Transverse colon (tissue), 4 donors: ENCODE measurements at places on chromosomes 2 and 18. TPM values are rescaled to one million over a fixed set of nuclear protein-coding genes. Genes with fewer than 3 reads are reported as not detected.

GRCh38 chr2:226999661-227000060 lies 163.8 kb downstream of the RHBDD1 start:
- no peak for DNase-seq
- no peak overlapping the region for H3K4me3 ChIP-seq
- no peak overlapping the region for H3K27ac ChIP-seq
- no peaks in the 10 kb centered on the region for H3K27me3 ChIP-seq
- H3K4me1 ChIP-seq: no peaks in the 10 kb centered on the region
- H3K36me3 ChIP-seq: no peaks in the 10 kb centered on the region

- no peak overlapping the region for H3K4me3 ChIP-seq
- H3K4me1 ChIP-seq: no peaks in the 10 kb centered on the region
- H3K27ac ChIP-seq: no peak overlapping the region
- no peak for DNase-seq
- H3K27me3 ChIP-seq: no peaks in the 10 kb centered on the region
Measured at GRCh38 chr2:780581-780980, 103.4 kb upstream of the TMEM18 start.

- H3K27ac ChIP-seq: no peak overlapping the region
- peaks cover 14% of the 10 kb centered on the region for H3K4me1 ChIP-seq
- no peak for DNase-seq
- H3K36me3 ChIP-seq: no peaks in the 10 kb centered on the region
- H3K27me3 ChIP-seq: no peaks in the 10 kb centered on the region
Measured at GRCh38 chr2:181851726-181852125, 39.8 kb upstream of the ITPRID2 start.

DNA sequence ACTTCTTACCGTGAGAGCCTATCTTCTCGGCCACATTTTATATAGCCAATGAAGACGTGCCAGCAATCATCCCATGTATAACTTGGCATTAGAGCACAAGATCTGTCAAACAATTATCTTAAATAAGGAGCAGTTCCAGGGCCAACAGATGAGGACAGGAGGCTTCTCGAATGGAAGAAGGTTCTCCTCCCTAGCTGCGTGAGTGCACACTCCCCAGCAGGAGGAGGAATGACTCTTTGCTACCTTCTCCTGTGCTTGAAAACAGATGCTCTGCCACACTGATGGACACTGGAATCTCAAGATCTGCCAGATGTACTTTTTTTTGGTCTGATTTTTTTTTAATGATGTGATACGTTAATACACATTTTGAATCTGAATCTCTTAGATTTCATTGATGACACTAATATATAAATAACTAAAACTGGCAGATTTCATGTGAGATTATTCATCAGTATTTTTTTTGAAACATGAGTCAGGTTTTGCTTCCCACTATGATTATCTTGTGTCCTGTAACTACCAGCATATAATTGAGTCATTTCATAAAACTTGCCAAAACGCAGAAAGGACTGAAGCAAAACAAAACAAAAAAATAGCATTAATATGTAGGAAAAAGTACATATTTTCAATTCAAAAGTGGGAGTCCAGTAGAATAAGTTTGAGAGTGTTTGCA lies 626 bp upstream of the VIT start:
- H3K27ac ChIP-seq: no peak overlapping the region
- H3K4me3 ChIP-seq: no peak overlapping the region
- no peaks in the 10 kb centered on the region for H3K27me3 ChIP-seq
- no peaks in the 10 kb centered on the region for H3K36me3 ChIP-seq
- H3K4me1 ChIP-seq: peaks cover 2% of the 10 kb centered on the region
- no peak for DNase-seq

- no peak overlapping the region for H3K4me3 ChIP-seq
- H3K4me1 ChIP-seq: peaks cover 5% of the 10 kb centered on the region
- H3K27ac ChIP-seq: no peak overlapping the region
- no peaks in the 10 kb centered on the region for H3K36me3 ChIP-seq
Measured at GRCh38 chr2:66984864-66985263, 412.3 kb upstream of the ETAA1 start.

Gene TGIF1
- 166 TPM for total RNA-seq

Gene STPG4
- not detected for total RNA-seq

Gene MOB1A
- 43.0 TPM for total RNA-seq

Gene ACMSD
- total RNA-seq: not detected

Gene ACTG2
- 779 TPM for total RNA-seq

Gene RBKS
- 1.5 TPM for total RNA-seq

GRCh38 chr2:60351802-60352201 lies 201.7 kb downstream of the BCL11A start:
- no peak overlapping the region for H3K4me3 ChIP-seq
- H3K27ac ChIP-seq: no peak overlapping the region
- no peaks in the 10 kb centered on the region for H3K36me3 ChIP-seq
- H3K4me1 ChIP-seq: peaks cover 4% of the 10 kb centered on the region
- no peak for DNase-seq

DNA sequence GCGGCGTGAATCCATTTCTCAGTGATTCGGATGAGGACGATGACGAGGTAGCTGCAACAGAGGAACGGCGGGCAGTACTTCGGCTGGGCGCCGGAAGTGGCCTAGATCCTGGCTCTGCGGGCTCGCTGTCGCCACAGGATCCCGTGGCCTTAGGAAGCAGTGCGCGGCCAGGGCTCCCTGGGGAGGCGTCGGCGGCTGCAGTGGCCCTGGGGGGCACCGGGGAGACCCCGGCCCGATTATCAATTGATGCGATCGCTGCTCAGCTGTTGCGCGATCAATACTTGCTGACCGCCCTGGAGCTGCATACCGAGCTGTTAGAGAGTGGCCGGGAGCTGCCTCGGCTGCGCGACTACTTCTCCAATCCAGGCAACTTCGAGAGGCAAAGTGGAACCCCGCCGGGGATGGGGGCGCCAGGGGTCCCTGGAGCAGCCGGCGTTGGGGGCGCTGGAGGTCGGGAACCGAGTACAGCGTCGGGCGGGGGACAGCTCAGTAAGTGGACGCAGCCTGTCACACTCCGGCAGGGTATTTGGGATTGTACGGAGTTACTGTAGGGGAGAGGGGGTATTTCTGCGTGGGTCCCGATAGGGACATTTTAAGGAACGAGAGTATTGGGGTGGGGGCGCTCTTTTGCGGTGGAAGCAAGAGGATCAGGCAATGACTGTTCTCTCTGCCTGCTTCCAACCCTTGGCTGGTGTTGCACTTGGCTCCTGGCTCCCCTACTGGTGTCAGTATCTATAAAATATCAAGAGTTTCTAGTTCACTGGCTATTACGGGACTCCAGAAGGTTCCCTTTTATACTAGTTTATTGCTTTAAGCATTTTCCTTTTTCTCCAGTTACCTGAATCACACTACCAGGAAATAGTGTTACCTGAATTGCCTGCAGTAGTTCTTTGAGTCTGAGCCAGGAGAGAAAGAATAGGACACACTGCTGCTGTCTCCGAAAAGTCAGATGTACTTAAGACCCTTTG lies 772 bp downstream of the RELCH start:
- H3K4me1 ChIP-seq: peaks cover 25% of the 10 kb centered on the region
- H3K36me3 ChIP-seq: no peaks in the 10 kb centered on the region
- no peaks in the 10 kb centered on the region for H3K27me3 ChIP-seq

GRCh38 chr2:31962757-31963361 lies 47.9 kb downstream of the MEMO1 start:
- H3K4me3 ChIP-seq: no peak overlapping the region
- DNase-seq: no peak
- no peaks in the 10 kb centered on the region for H3K4me1 ChIP-seq
- H3K27me3 ChIP-seq: no peaks in the 10 kb centered on the region
- H3K27ac ChIP-seq: no peak overlapping the region
- H3K36me3 ChIP-seq: no peaks in the 10 kb centered on the region

Gene DSG4
- not detected for total RNA-seq

Gene SERPINB4
- not detected for total RNA-seq

DNA sequence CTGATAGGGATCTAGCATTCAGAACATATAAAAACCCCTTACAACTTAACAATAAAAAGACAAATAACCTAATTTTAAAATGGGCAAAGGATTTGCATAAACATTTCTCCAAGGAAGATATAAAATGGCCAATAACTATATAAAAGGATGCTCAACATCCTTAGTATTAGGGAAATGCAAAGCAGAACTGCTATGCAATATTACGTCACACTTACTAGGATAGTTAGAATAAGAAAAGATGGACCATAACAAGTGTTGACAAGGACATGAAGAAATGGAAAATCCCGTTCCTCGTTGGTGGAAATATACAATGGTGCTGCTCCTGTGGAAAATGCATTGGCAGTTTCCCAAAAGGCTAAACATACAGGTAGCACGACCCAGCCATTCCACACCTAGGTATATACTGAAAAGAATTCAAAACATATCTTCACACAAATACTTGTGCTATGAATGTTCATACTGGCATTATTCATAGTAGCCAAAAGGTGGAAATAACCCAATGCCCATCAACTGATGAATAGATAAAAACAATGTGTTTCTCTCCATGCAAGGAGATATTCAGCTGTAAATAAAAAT lies 48.2 kb upstream of the REV1 start:
- H3K4me3 ChIP-seq: no peak overlapping the region
- no peak overlapping the region for H3K27ac ChIP-seq
- no peaks in the 10 kb centered on the region for H3K36me3 ChIP-seq

GRCh38 chr2:158656492-158657229 lies 138.5 kb upstream of the DAPL1 start:
- no peaks in the 10 kb centered on the region for H3K4me1 ChIP-seq
- H3K27ac ChIP-seq: no peak overlapping the region

- no peak for DNase-seq
- no peaks in the 10 kb centered on the region for H3K4me1 ChIP-seq
- no peak overlapping the region for H3K4me3 ChIP-seq
- no peaks in the 10 kb centered on the region for H3K36me3 ChIP-seq
- no peaks in the 10 kb centered on the region for H3K27me3 ChIP-seq
Measured at GRCh38 chr2:41695198-41696113, 352.4 kb upstream of the PKDCC start.

- no peak overlapping the region for H3K4me3 ChIP-seq
- no peaks in the 10 kb centered on the region for H3K36me3 ChIP-seq
- H3K27me3 ChIP-seq: no peaks in the 10 kb centered on the region
Measured at GRCh38 chr2:225002656-225003045, 39.6 kb downstream of the DOCK10 start.

- H3K4me3 ChIP-seq: no peak overlapping the region
- no peak overlapping the region for H3K27ac ChIP-seq
- no peaks in the 10 kb centered on the region for H3K36me3 ChIP-seq
- H3K27me3 ChIP-seq: no peaks in the 10 kb centered on the region
Measured at GRCh38 chr2:73218298-73218697, 4.3 kb downstream of the SMYD5 start.

DNA sequence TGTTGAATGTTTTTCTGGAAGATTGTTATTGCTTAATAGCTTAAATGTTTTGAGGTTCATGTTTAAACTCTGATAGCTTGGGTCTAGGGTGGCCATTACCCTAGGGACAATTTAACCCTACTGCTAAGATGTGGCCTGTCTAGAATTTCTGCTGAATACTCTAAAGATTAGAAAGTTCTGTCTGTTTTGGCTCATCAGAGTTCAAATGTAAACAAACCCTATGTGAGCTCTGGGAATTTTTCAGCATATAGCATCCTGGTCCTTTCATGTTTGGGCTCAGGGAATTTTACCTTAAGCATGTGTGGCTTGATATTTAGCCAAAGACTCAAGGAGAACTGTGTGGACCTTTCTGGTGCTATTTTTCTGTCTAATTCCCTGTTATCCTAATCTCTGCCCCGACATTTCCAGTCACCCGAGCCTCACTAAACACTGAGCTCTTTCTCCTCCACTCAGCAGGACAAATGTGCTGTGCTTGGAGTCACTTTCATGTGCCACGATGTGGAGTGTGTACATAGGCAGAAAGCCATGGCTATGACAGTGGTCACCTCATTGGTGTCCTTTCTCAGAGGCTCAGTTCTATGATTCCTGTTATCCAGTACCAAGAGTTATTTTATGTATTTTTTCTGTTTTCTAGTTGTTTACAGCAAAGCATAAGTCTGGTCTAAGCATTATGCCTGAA lies 492.5 kb upstream of the SPHKAP start:
- no peaks in the 10 kb centered on the region for H3K4me1 ChIP-seq
- no peak for DNase-seq
- H3K27ac ChIP-seq: no peak overlapping the region
- H3K4me3 ChIP-seq: no peak overlapping the region

Gene HRH4
- total RNA-seq: not detected

DNA sequence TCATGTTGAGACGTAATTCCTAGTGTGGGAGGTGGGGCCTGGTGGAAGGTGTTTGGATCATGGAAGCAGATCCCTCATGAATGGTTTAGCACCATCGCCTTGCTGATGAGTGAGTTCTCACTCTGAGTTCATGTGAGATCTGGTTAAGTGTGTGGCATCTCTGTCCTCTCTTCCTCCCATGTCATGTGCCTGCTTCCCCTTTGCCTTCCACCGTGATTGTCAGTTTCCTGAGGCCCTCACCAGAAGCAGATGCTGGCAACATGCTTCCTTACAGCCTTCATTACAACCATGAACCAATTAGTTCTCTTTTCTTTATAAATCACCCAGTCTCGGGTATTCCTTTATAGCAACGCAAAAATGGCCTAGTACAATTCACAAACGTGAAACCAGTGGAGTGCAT lies 14.6 kb upstream of the MCM6 start:
- no peak overlapping the region for H3K27ac ChIP-seq
- H3K4me3 ChIP-seq: no peak overlapping the region
- no peak for DNase-seq
- no peaks in the 10 kb centered on the region for H3K27me3 ChIP-seq
- H3K36me3 ChIP-seq: no peaks in the 10 kb centered on the region

DNA sequence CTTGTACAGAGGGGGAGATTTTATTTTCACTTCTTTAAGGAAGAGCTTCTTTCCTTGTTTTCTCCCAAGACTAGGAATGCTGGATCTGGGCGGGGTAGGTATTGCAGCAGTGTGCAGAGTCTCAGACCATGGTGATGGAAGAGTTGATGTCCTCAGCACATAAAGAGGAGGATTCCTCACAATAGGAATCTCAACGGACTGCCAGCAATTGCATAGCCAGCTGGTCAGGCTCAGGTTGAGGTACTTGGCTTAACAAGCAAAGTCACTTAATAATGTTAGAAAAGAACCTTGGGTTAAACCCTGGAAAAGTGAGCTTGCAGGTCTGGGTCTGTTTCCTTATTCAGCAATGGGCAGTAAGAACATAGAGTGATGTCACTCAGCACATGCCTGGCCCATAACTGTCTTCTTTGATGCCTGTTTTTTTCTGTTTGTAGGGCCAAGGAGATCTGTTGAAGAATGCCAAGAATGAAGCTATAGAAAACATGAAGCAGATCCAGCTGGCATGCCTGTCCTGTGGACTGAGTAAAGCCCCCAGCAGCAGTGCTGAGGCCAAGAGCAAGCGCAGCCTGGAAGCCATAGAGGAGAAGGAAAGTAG lies 342.1 kb downstream of the PLCL1 start:
- H3K27me3 ChIP-seq: no peaks in the 10 kb centered on the region
- no peak for DNase-seq
- H3K4me1 ChIP-seq: no peaks in the 10 kb centered on the region
- no peak overlapping the region for H3K4me3 ChIP-seq
- H3K36me3 ChIP-seq: no peaks in the 10 kb centered on the region

- no peaks in the 10 kb centered on the region for H3K4me1 ChIP-seq
- H3K36me3 ChIP-seq: no peaks in the 10 kb centered on the region
- H3K27me3 ChIP-seq: no peaks in the 10 kb centered on the region
- H3K27ac ChIP-seq: no peak overlapping the region
Measured at GRCh38 chr18:72419914-72420313, 124.2 kb downstream of the CBLN2 start.
